ENCODE measurements at places on chromosomes 2 and 18.

- DNase-seq, result no peak
Measured at GRCh38 chr2:238090887-238091286, 9.3 kb upstream of the ESPNL start.

DNA sequence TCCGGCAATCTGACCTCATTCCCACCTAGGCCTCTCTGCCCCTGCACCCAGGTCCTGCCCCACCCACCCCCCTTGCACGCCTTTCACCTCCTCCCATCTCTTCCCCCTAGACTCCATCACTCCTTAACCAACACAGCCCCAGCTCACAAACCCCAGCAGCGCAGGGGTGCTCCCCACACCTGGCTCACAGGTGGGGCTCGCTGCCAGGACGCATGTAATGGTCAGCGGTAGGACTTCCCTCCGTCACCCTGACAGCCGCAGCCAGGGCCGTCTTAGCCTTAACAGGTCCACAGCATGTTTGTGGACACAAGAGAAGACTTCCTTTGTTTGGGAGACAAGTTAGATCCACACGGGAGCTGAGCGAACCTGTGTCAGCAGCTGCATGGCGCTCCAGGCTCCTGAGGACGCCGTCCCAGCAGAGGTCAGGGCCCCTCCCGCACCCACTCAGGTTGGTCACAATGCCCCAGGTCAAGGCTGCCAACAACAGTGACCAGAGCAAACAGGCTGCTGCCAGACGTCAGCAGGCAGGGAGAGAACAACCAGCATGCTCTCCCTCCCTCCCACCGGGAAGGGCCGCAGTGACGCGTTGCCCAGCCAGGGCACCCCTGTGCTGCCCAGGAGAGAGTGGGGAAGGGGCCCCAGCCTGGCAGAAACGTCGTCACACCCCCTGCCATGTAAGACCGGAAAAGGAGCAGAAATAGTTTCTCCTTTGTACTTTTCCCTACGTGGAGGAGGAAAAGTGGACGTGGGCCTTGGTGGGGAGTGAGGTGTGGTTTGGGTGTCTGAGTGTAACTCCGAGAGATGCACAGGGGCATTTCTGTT, 68.0 kb downstream of the PXDN start:
- DNase-seq, result no peak

DNA sequence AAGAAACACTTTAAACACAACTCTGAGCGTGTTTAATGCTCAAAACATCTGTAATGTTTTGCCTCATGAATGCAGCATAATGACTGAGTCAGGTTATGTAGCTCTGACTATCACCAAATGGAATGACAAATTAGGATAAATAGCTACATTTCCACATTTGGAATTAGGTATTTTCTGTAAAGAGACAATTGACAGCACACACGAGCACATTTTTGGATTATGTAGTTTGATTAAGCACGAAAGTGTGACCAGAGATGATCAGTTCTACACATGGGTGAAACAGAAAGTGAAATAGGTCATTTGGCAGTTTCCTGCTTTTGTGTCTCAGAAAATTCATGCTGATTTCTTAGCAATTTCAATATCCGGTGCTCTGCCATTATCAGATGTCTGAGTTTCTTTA, 29.0 kb downstream of the LPIN1 start:
- DNase-seq, result no peak

DNA sequence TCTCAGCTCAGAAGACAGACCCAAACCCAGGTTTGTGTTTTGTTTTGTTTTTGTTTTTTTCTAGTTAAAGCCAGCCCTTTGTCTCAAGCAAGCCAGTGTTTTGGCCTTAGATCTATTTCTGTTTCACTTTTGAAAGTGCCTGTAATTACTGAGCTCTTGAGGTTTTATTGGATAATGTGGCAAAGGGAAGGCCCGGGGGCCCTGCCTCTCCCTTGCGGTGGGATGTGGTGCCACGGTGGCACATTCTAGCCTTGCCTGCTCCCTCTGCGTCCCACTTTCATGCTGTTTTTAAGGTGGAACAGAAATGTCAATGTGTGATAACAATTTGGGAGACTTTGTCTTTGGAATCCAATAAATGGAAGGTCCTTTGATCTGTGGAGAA, 2.5 kb downstream of the HPCAL1 start:
- DNase-seq, result no peak

- DNase-seq, result no peak
Measured at GRCh38 chr2:240791221-240791800, 28.7 kb downstream of the KIF1A start.

- DNase-seq, result no peak
Measured at GRCh38 chr2:53843595-53843994, 16.2 kb downstream of the GPR75 start.

- DNase-seq, result no peak
Measured at GRCh38 chr2:233901884-233902283, 15.3 kb upstream of the TRPM8 start.

- no peak for DNase-seq
Measured at GRCh38 chr2:177721087-177721486, 328.5 kb downstream of the AGPS start.

DNA sequence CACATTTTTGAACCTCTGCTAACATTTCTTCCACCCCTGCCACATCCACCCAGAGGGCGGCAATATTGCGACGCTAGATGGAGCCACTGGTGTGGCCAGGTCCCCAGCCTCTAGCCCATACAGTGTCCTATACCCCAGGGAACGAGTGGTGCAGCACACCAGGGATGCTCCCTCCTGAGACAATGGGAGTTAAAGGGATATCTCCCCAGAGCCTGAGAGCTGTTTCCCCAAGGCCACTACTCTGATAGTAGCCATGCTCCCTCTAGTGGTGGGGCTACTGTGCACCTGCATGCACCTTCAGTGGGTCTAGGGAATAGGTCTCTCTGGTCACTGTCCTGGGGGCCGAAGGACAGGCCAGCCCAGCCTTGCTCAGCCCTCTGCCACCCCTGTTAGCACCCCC, 336.4 kb upstream of the FSHR start:
- DNase-seq, result no peak

GRCh38 chr2:158457092-158457825, 507 bp downstream of the PKP4 start:
- DNase-seq, result peak; percentile 45

DNA sequence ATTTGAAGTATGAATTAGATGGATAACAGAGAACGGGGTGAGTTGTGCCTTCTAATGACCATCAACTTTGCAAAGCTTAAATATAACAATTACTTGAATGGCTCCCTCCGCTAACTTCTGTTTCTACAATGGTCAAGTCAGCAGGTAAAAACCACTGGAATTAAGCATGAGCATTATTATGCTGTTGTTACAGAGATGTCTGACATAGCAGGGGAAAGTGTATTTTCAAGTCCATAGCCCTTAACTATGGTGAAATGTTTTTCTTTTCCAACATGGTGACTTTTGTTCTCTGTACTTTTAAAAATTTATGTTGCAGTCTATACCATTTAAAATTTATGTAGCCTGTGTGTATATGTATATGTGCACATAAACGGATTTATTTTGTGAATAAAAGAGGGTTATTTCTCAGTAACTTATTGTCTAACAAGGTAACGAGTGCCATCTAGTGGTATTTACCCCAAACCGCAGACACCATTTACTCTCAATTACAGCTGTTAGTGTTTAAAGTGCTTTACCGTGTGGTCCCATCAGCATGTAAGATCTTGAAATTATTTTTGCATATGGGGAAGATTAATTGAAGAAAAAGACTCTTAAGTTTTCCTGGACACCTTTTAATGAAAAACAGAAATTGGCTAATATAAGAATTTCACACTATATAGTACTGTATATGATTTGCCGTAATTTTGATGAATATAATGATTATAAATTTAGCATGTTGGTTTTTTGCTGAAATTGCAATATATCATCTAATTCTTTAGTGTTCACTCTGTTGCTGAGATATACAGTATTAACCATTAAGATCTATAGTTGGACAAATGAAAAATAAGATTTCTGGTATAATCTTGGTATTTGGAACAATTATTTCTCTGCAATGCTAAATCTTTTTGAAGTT, 78.2 kb downstream of the UBE2E3 start:
- DNase-seq, result peak; percentile 24

All from stimulated activated effector memory CD8-positive, alpha-beta T cell treated with anti-CD3 and anti-CD28 coated beads, Interleukin-12 subunit alpha, Interleukin-12 subunit beta, amount 100 ng/mL, for 72 hours (primary cell).